MCF 10A (cell line): ENCODE measurements at places on chromosomes 1 and 21. TPM values are rescaled to one million over a fixed set of nuclear protein-coding genes. Genes with fewer than 3 reads are reported as not detected.

CFHR1 gene
- total RNA-seq = not detected in 2 replicates

ITLN2 gene
- total RNA-seq = 0.27 TPM in 1 of 2 replicates, not detected in the other

ACTN2 gene
- total RNA-seq = not detected in 2 replicates

LCE1F gene
- not detected in 2 replicates for total RNA-seq

PLA2G2D gene
- total RNA-seq = not detected in 2 replicates
